ENCODE measurements at places on chromosomes 11 and 22.

GRCh38 chr22:30206944-30207343 is 39.6 kb downstream of the LIF start:
- DNase-seq: peak; percentile 79

DNA sequence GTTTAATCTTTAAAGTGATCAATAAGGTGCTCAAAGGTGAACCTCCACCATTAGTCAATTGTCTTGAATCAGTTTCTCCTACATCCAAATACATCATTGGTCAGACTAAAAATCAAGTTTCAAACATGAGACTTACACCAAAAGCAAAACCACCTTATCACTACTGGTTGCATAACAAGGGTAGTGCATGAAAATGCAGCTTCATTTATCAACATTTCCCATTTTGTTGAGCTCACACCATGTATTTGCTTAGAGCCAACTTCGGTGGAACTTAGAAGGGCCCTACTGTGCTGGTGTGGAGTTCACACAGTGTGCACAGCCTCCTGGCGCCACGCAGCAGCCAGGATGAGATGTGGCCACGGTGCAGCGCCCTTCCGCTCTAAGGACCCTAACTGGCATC is 23.1 kb upstream of the PHLDA2 start:
- no peak for DNase-seq

DNA sequence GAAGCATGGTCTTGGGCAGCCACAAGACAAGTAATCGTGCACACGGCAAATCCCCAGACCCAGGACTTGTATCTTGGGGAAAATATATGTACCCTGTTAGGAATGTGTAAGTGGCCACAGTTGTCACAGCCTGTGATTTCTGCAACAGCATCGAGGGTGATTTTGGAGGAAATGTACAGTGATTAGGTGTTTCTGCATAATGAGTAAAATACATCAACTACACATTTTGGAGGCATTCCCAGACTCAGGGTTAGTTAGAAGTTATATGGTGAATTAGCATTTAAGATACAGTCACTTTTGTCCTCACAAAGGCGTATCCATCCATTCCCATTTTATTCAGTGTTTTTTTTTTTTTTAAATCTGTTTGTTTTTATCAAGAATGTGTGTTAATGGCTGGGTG is 28.4 kb downstream of the SUSD2 start:
- DNase-seq: no peak

DNA sequence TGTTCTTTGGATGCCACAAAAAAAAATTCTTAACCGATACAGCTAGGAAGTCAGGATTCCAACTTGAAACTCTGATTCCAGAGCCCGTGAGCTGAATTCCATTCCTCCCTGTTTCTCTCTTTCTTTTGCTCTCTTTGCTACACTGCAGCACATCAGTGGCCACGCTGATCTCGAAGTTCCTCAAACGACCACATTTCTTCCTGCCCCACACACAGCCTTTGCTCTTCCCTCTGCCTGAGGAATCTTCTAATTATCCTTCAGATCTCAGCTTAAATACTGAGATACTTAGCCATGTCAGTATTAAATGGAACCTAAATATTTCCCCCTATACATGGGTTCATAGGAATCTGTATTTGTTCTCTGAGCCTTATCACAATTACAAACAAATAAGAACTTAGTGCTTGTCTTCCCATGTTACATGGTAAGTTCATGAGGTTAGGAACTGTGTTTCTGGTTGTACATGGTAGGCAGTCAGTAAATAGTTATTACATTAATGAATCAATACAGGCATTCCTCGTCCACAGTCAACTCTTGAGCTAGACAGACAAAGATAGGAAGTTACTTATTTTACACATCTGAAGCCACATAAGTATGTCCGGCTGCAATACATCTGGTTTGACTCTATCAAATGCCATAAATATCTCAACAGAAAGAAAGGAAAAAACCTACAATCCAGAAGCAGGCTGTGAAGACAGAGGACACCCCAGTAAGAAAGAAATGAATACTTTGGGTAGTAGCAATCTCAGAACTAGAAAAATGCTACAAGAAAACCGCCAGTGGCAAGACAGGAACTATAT is 86.6 kb downstream of the MAML2 start:
- DNase-seq: no peak

GRCh38 chr11:14218728-14219127 is 140.3 kb downstream of the RRAS2 start:
- DNase-seq: no peak

DNA sequence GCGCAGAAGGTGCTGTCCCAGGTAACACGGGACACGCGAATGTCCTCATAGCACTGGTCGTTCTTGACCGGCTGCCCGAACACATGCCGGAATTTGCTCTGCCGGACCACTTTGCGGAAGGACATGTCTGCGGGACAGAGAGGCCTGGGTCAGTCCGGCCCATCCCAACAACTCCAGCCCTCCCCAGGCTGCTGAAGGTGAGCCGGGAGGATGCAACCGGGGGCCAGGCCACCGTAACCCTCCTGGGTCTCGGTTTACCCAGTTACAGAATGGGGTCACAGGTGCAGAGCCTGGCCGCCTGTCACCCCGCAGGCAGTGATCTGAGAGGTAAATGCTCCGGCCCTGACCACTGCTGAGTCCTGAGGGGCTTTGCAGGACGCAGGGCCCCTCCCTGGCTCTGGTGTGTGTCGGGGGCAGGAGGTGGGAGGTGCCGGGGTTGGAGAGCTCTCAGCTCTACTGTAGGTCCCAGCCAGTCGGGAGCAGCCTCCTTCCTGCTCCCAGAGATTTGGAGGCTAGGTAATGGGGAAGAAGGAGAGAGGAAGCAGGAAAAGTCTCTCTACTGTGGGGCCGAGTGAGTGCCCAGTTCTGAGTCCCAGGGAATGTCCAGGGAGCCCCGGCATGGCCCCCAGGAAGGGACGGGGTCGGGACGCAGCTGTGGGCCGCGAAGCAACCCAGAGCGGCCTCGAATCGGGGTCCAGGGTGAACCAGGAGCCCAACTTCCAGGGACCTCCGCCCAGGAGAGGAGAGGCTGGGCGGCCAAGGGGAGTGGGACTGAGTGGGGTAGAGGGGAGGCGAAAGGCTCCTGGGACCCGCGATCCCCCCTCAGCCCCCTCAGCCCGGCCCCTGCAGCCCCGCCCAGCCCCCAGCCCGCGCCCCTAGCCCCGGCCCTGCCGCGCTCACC is 522 bp downstream of the CORO1B start:
- DNase-seq: no peak

- DNase-seq: no peak
Measured at GRCh38 chr22:44154436-44154942, 26.2 kb upstream of the PARVG start.

- DNase-seq: no peak
Measured at GRCh38 chr22:35452810-35453743, 53.1 kb downstream of the MCM5 start.

DNA sequence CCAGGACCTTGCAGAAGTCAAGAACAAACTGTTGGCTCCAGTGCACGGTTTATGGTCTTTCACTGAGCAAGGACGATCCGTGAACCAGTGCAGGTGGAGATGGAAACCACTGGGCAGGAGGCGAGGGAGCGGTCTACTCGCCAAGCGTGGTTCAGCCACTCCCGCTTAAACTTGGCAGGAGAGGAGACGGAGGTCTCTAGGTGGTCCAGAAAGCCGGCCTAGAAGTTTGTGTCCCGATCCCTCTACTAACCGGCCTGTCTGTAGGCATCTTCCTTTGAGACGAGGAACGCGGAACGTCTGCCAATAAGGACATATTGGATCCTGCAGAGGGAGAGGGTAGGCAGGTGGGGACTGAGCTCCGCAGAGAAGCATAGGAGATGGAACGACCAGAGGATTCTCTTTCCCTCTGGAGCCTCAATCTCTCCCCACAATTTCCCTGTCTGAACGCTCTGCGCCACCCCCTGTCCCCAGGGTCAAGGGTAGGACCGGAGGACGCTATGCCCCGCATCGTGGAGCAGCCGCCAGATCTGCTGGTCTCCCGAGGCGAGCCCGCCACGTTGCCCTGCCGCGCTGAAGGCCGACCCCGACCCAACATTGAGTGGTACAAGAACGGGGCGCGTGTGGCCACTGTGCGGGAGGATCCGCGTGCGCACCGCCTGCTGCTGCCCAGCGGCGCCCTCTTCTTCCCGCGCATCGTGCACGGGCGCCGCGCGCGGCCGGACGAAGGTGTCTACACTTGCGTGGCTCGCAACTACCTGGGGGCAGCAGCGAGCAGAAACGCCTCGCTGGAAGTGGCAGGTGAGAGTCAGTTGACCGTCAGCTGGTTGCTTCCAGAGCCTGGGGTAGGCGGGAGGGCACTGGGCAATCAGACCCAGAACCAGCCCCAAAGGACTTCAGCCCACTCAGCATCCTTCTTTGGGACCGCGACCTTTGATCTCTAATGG is 3.4 kb downstream of the ROBO3 start:
- no peak for DNase-seq

GRCh38 chr11:64101461-64101860 is 64.5 kb downstream of the MACROD1 start:
- DNase-seq: no peak

- no peak for DNase-seq
Measured at GRCh38 chr11:9247863-9248262, 17.3 kb downstream of the DENND5A start.

- no peak for DNase-seq
Measured at GRCh38 chr11:27596802-27597201, 90.2 kb upstream of the LIN7C start.

DNA sequence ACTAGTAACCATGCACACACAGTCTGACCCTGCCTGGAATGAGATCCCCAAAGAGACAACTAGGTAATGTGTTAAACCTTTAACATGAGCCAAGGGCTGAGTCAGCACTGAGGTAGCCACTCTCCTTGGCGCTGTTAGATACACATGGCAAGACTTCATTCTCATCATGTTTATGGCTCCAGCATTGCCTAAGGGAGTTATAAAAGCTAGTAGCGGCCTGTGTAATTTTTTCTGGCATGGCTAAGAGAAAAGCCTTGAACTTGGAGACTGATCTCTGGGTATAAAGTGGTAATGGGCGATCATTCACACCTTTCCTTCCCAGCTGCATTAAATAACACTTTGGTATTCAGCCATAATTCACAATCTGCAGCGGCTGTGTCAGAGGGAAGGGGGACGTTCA is 779.7 kb upstream of the LRRC4C start:
- peak; percentile 70 for DNase-seq

Measured in T1000 (cell line).